ENCODE measurements at places on chromosomes 11 and 22.

- DNase-seq, result no peak
Measured at GRCh38 chr11:61626580-61627380, 45.9 kb upstream of the SYT7 start.

DNA sequence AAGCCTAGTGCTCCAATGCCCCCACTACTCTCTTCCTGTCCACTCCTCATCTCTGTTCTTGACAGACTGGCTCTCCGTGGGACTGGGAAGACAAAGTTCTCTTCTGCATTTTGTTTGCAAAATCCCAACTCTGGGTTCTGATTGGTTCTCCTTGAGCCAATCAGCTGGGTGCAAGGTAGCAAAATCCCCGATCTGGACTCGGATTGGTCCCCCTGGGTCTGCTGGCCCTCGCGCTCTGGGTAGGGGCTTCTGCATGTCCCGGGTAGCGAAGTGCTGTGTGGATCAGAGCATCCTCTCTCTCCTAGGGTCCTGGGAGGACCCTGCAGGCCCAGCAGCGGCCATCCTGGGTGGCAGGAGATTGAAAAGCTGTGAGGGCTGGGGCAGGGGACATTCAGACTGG, 22.3 kb upstream of the A4GALT start:
- no peak for DNase-seq

DNA sequence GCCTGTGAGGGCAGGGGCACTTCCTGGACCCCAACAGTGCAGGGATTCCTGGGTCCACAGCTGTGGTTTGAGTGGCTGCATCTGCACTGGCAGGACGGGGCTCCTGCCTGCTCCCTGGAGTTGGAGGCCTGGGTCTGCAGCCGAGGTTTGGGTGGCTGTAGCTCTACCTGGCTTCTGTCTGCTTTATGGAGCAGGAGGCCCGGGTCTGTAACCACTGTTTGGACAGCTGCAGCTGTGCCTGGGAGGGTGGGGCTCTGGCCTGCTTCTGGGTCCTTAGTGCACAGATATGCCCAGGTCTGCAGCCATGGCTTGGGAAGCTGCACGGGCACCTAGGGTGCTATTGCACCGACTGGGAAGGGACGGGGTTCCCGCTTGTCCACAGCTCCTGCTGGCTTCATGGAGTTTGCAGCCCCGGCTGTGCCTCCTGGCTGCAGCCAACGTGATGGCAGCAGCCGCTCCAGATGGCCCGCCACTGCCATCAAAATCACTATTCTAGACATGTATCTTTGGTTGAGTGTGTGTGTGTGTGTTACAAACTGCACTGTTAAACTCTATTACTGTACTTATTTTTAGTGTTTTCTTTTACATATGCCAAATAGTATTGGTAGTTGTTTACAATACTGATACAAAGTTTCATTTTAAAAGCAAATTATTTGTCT, 412.3 kb upstream of the KIRREL3 start:
- DNase-seq, result no peak

GRCh38 chr11:24406389-24406788, 90.5 kb upstream of the LUZP2 start:
- no peak for DNase-seq

DNA sequence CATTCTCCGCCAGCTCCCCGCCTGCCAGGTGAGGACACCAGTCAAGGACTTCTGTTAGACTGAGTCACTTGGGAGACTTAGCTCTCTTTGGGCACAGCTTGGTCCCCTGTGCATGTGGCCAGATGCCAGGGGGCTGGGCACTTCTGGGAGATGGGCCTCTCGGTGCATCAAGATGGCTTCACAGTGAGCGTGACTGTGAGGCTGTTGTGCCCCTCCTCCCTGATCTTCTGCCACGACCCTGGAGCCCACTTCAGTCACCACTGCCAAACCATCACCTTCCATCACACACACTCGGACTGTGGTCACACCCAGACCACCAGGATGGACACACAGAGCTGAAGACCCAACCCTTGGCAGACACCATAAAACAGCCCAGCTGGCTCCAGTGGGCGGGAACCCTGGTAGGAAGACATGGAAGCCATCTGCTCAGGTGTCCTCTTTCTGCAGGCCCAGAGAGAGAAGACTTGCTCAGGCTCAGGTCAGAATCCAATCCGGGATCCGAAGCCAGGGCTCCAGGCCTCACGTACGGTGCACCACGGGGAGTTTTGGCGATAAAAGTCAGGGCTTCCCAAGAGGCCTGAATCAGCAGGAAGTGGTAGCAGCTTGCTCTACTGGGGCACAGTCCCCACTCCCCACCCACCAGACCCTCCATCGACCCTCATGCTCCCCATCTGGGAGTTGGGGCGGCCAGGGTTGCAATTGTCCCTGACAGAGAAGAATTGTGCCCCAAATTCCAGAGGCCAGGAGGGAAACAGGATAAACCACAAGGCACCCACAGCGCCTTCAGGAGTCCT, 29.8 kb upstream of the CD5 start:
- no peak for DNase-seq

GRCh38 chr11:70703141-70704064, 305.1 kb downstream of the CTTN start:
- no peak for DNase-seq

GRCh38 chr11:112265659-112266409, 5.2 kb upstream of the PLET1 start:
- DNase-seq, result no peak

DNA sequence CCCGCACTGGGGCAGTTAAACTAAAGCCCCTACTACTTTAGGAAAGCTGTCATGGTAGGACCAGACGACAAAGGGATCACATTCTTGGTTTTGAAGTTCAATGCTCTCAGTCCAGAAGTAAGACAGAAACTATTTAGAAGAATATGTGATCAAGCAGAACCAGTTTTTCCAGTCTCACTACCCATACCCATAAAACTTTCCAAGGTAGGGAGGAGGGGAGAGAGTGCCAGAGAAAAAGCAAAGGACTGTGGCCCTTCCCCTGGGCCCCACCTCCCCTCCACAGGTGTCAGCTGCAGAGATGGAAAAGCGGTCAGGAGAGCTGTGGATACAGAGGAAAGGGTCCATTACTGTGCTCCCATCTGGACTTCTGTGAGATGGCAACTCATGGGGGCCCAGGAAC, 587.1 kb downstream of the SOX6 start:
- no peak for DNase-seq

DNA sequence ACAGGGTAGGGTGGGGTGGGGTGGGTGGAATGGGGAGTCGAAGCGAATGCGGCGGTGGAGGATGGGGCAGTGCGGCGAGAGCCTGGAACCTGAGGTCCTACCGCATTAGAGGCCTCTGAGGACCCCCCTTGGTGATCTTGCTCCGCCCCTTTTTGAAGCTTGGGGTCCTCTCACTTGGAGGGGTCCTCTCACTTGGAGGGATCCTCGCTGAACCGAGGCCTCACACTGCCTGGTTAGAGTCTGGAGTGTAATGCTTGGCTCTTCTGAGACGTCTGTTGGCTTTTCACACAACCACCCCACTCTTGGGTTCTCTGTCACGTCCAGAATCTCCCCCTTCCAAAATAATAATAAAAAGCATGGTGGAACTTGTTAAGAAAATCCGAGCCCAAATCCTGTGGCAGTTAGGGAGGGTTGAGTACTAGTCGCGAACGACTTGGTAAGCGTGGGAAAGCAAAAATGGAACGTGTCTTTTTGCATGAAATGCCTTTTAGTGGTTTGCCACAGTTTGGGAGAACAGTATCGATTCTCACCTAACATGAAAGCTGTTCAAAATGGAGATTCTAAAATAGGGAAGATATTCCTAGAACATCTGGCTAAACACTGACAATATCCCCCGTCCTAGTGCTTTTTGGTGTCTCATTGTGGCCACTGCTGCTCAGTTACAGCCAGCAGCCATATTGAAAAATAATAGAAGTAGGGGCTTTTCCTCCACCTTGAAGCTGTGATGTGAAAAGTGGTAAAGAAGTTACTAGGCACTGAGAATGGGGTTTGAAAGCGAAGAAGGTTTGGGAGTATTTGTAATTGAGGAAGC, 822 bp downstream of the RBX1 start:
- no peak for DNase-seq

- DNase-seq, result no peak
Measured at GRCh38 chr11:82557274-82557673, 176.4 kb downstream of the FAM181B start.

- no peak for DNase-seq
Measured at GRCh38 chr11:115111066-115111465, 393.1 kb downstream of the CADM1 start.

- no peak for DNase-seq
Measured at GRCh38 chr11:47850337-47850736, 2.2 kb upstream of the NUP160 start.

DNA sequence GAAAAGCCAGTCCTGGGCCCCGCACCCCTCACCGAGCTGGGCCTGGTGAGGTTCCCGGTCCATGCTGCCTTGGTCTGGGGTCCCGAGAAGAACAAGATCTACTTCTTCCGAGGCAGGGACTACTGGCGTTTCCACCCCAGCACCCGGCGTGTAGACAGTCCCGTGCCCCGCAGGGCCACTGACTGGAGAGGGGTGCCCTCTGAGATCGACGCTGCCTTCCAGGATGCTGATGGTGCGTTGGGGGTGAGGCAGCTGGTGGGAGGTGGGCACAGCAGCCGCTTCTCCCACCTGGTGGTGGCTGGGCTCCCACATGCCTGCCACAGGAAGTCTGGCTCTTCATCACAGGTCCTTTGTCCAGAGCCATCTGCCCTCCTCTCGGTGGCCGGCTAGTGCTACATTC, 4.5 kb upstream of the SMARCB1 start:
- DNase-seq, result no peak

GRCh38 chr22:25627271-25627852, 62.9 kb downstream of the GRK3 start:
- DNase-seq, result no peak

DNA sequence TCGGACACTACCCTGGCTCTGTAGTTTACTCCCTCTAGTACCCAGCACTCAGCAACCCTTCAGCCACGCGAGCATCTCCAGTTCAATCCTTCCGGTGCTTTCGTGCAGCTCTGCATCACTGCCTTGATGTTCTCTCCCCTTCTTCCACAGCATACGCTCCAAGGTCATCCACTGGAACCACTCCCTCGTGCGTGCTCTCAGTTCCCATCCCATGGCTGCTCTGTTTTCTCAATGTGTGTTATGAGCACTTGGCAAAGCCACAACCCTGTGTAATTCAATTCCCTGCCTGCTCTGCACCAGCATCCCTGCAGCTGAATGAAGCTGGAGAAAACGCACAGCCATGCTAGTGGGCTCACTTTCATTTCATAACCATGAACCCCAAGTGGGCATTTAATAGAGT, 38.5 kb upstream of the NFRKB start:
- DNase-seq, result no peak

- no peak for DNase-seq
Measured at GRCh38 chr11:118090545-118091162, 3.9 kb upstream of the SMIM35 start.

- no peak for DNase-seq
Measured at GRCh38 chr22:27502327-27502726, 299.2 kb downstream of the MN1 start.

DNA sequence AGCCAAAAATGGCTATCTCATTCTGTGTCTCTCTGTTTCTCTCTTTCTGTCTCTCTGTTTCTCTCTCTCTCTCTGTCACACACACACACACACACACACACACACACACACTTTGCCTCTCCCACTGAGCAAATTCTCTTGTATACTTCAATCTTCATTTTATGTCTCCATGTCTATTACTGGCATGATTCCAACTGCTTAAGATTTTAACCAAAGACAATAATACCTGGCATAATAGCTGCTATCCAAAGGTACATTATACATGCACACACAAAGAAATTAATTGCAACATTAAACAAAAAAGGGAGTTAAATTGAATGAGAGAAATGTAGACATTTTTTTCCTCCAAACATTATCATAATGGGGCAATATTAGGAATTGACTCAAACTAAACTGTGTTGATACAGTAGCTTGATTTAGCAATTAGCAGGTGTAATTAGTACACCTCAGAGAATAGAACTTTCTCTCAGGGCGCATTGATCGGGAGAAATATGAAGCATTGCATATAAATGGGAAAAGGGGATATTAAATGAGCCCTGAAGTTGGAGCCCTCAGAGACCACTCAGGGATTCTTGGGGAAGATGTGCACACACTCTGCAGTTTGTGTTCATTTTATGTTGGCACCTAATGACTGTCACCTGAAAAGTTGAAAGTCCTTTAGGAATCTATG, 17.4 kb upstream of the SLC1A2 start:
- no peak for DNase-seq

- no peak for DNase-seq
Measured at GRCh38 chr11:96964661-96965060, 574.8 kb downstream of the JRKL start.

DNA sequence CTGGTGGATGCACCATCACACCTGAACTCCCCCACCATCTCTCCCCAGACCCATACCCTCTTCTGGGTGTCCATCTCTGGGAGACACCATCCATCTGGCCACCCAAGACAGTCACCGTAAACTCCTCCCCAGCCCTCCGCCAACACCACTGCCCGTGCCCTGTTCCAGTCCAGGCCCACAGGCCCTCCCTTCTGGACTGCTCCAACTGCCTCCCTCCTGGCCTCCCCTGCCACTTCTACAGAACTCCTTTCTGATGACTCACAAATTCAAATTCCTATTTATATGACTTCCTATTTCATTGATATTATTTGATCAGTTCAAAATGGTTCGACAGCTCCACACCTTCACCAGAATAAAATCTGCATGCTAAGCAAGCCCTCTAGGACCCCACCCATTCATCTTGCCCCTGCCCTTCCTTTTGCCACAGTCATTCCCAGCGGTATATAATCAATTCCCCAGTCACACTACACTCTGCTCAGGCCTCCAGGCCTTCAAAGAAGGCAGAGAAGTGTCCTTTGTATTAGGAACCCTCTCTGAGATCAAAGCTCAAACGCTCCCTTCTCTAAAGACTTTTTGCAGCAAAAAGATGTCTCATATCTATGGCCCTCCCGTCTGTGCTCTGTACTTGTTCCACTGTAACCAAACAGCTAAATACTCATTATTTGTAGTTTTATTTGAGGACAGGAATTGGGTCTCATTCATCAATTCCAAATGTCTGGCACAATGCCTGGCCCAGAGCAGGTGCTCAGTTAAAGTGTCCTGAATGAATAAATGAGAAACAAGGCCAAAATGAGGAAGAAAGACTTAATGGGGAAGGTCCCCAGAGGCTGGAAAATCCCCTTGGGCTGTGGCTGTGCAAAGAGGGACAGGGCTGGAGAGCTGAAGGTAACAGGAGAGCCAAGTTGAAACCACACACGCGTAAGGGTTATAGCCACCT, 29.0 kb downstream of the MYH9 start:
- DNase-seq, result no peak

DNA sequence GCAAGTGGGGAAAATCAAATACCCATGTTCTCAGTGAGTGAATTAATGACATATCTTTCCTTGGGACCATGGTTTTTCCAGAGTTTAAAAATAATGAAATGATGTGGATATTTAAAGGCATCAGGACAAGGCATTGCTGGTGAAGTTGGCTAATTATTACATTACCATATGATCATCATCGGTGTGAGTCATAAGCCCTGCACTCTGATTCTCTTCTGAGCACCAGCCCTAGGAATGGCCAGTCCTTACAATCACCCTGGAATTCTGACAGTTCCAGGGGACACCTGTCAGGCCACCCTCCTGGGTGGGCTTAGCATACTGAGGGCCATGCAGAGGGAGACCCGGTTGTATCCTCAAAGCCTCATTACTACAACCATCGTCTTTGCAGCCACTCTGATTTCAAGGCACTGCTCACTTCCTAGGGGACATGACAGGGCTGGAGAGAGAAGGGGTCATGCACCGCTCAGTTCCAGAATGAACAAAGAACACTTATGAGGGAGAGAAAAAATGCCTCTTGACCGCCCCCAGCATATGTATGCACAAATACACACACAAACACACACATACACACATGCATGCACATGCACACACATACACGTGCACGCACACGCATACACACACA, 365.0 kb downstream of the MIAT start:
- DNase-seq, result no peak

GRCh38 chr11:120972621-120973020, 51.3 kb upstream of the TBCEL start:
- DNase-seq, result no peak

GRCh38 chr11:65317025-65317786, 2.5 kb downstream of the CDC42EP2 start:
- DNase-seq, result no peak
